ENCODE measurements at places on chromosomes 6 and 20.

DNA sequence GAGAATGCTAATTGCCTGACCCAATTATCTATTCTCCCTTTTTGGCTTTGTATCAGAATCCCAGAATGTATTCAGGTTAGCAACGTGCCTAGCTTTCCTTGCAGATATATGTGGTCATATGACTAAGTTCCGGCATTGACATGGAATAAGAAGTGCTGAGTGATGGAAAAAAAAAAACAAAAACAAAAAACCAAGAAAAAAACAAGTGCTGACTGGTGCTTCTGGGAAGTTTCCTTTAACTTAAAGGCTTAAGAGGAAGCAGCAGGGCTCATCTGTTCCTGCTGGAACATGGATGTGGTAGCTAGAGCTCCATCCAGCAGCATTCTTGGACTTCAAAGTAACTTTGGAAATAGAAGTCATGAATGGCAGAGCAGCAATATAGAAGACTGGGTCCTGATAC, 10.4 kb upstream of the RPF2 start:
- DNase-seq: no peak

- no peak for DNase-seq
These were observed 479.1 kb upstream of the GJE1 start for GRCh38 chr6:141653590-141653989.

GRCh38 chr6:151916680-151917164, 109.2 kb downstream of the ESR1 start:
- DNase-seq: no peak

- no peak for DNase-seq
These were observed 111.3 kb upstream of the PRSS16 start for GRCh38 chr6:27136077-27136644.

- DNase-seq: no peak
These were observed 48.6 kb downstream of the UQCC1 start for GRCh38 chr20:35363190-35363589.

DNA sequence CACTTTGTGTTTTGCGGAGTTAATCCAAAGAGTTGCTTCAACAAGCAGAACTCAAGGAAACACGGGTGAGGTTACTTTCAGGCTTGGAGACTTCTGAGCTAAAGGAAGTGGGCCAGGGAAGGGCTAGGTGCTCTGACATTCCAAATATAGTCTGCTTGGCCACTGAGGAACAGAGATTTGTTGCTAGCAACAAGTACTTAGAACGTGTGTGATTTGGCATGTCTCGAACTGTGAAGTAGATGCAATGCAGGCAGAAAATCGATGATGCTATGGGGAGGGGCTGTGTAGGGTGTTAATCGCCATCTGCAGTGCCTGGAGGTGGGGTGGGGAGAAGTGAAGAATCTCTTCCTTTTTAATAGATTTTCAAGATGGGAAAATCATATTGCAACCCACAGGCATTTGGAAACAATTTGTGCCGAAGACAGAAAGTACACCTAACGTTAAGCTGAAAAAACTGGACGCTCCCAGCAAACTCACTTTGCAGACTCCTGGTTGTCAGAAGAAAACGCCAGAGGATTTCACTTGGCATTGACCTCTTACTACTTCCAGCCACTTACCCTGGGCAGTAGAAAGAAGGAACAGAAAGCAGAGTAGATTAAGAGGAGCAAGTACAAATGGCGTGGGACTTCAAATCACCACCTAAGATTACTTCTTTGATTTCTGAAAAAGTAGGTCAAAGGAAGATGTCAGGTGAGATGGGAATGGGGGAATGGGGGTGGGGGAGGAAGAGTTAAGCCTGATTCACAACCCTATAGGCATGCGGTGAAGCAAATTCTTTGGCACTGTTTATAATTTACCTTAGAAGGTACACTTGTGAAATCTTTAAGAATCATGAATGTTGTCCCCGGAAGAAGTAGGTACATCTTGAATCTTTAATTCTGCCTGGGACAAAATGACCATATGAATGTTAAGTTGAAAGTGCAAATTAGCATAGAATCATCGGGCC, 314.1 kb downstream of the CD83 start:
- peak; percentile 70 for DNase-seq

DNA sequence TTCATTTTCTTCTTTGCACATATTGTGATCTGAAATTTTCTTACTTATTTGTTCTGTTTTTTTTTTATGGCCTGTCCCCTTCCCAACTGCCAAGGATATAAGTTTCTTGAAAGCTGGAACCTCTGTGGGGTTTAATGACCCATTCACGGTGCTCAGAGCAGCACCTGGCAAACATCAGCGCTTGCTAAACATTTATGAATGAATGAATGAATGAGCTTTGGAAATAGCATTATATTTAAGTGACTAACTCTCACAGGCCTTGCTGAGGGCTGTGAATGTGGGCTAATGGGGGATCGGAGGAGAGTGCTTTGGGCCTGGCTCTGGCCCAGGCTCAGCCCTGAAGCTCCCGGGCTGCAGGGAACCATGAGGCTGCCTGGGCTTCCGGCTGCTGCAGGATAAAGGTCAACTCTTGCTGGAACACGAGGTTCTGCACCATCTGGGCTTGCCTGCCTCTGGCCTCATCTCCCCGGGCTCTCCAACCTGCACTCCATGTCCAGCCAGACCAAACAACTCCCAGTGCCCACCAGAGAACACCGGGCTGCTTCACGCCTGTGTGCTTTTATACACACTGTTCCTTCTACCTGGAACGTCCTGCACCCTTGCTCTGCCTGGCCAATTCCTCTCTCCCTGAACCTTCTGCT, 14.6 kb upstream of the ARMC12 start:
- DNase-seq: no peak

- DNase-seq: no peak
These were observed 80.4 kb upstream of the ZNF184 start for GRCh38 chr6:27553123-27553904.

DNA sequence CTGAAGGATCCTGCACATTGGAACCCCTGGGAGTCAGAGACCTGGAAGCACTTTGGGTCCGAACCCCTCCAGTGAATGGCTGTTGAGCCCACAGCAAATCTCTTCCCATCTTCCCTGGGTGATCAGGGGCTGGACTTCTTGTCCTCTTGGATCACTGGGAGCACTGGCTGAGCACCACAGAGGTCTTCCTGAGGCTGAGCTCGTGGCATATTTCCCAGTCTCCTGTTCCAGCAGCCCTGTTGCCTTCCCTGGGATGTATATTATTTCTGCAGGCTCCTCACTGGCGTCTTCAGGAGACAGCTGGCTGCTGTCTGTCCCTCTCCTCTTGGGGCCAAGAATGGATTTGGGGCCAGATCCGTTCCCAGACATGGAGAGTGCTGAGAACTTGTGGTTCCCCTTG, 43.4 kb downstream of the PTK7 start:
- no peak for DNase-seq

DNA sequence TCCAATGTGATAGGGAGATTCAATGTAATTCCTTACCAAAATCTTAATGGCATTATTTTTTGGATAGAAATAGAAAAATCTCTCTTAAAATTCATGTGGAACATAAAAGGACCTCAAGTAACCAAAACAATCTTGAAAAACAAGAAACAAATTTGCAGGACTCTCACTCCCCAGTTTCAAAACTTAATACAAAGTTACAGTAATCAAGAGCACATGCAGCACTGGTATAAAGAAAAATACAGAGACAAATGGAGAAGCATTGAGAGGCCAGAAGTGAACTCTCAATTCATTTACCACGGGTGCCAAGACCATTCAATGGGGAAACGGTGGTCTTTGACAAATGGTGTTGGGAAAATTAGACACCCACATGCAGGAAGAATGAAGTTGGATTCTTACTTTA, 7.8 kb upstream of the TSBP1 start:
- DNase-seq: no peak

- peak; percentile 54 for DNase-seq
These were observed 28.0 kb downstream of the PNLDC1 start for GRCh38 chr6:159828074-159828473.

GRCh38 chr6:118685823-118686449, 34.5 kb upstream of the CEP85L start:
- DNase-seq: no peak

DNA sequence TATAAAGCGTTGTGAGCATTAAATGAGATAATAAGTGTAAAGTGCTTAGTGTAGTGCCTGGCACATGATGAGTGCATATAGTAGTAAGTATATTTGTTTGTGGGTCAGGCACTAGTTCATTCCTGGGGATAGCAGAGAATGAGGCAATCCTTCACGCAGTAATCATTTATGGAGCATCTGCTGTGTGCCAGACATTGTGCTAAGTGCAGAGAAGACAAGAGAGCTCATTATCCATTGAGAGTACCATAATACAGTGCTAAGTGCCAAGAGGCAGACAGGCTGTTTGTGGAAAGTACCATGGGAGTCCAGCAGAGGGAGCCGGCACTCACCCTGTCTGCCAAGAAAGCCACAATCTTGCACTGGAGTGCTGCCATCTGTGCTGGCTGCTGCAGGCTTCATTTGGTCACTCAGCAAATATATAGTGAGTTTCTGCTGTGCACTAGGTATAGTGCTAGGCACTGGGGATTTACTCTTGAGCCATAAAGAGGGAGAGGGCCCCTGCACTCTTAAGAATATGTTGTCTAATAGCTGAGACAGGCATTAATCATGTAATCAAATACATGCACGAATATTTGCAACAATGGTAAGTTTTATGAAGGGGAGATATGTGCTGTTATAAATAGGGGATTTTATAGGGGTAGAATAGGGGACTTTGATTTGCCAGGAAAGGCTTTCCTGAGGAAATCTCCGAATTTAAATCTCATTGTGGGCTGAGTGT, 12.9 kb upstream of the MROH8 start:
- peak; percentile 95 for DNase-seq

DNA sequence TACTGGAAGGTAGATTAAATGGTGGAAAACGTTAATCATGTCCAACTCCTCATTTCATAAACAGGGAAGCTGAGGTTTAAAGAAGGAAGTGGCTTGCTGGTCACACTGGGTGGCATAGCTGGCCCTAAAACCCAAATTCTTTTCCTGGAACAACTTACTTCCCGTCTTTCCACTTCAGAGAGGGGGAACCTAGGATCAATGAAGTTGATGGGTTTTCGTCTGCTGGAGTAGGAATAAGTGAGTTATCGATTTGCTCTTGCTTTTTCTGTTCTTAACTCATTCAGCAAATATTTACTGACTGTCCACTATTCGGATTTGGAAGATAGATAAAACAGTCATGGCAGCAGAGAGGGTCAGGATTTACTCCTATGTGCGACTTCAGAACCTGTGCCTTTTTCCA, 1.2 kb upstream of the SYS1 start:
- DNase-seq: no peak

DNA sequence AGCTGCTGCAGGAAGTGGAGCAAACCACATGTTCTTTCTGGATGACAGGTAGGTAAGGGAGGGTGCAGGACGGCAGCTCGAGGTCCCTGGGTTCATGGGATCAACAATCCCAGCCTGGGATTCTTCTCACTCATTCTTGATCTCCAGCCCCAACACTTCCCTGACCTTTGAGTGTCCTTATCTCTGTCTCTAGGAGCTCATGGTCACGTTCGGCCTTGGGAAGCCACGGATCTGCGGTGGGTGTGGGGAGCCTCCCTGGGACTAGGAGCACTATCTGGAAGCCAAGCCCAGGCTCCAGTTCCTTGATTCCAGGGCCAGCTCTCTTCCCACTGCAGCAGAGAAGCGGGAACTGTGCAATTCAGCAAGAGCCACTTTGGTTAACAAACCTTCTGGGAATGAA, 27.5 kb downstream of the BNIP5 start:
- DNase-seq: no peak

GRCh38 chr6:43355862-43356590, 13.4 kb downstream of the ZNF318 start:
- DNase-seq: no peak

GRCh38 chr6:145315982-145316600, 419.2 kb downstream of the EPM2A start:
- no peak for DNase-seq

All from muscle of back (tissue), 13 donors.